ENCODE measurements at places on chromosomes 7 and 10.

- DNase-seq: no peak
Measured at GRCh38 chr7:103712991-103713778, 267.2 kb upstream of the SLC26A5 start.

DNA sequence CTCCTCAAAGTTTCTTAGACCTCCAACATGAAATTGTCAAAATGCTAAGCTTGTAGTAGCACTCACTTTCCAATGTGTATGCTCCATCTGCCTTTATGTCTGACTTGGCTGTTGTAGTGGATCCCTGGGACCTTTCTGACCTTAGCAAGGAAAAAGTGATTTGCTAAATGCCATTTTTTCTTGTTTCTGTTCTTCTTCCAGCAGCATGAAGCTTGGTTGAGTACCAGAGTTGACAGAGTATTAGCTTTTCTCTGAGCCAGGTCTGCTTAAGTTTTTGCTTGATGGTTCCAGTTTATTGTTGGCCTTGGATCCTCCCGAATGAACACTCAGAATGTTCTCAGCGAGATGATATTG, 168.7 kb downstream of the SND1 start:
- no peak for DNase-seq

- DNase-seq: no peak
Measured at GRCh38 chr7:129750501-129750900, 139.0 kb downstream of the NRF1 start.

DNA sequence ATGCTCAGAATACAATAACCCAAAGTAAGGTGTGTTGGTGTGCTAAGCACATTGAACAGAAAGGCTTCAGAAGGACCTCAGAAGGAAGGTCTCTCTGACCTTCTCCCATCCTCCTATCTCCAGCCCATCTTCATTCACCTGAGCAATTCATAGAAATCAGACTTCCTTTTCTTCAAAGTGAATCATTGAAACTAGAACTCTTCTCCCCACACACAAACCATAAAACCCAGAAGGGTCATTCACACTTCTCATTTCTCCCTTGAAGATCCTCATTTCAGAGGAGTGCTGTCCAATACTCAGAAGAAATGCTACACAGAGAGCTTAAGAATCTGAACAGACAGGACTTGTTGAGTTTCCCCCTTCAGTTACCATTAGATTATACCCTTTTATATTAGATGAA, 89.5 kb downstream of the VWDE start:
- no peak for DNase-seq

DNA sequence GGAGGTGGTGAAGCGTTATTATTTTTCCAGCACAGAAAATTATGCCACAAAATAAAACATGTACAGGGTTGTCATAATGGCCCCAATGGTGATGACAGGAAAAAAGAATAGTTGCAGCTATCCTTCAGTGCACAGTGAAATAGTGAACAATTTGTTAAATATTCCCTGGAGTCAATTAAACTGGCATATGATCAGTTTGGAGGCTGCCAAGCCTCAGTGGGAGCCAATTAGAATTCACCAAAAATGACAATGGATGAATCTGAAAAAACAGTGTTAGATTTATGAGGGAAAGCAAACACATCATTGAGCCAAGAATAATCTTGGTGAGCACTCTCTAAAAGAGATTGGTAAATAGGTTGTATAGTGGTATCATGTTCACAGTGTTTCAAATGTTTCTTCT, 146.3 kb downstream of the OTUD1 start:
- DNase-seq: no peak

GRCh38 chr10:46285300-46285699, 1.5 kb upstream of the ANTXRL start:
- DNase-seq: no peak

- no peak for DNase-seq
Measured at GRCh38 chr10:21727452-21728168, 193.6 kb downstream of the MLLT10 start.

- DNase-seq: no peak
Measured at GRCh38 chr7:107213193-107213788, 44.5 kb downstream of the HBP1 start.

Data from stimulated activated CD4-positive, alpha-beta T cell treated with anti-CD3 and anti-CD28 coated beads, Interleukin-12 subunit alpha, Interleukin-12 subunit beta, amount 100 ng/mL, for 4 hours (primary cell).